Brain pericyte (primary cell): ENCODE measurements at places on chromosomes 13 and 19.

DNA sequence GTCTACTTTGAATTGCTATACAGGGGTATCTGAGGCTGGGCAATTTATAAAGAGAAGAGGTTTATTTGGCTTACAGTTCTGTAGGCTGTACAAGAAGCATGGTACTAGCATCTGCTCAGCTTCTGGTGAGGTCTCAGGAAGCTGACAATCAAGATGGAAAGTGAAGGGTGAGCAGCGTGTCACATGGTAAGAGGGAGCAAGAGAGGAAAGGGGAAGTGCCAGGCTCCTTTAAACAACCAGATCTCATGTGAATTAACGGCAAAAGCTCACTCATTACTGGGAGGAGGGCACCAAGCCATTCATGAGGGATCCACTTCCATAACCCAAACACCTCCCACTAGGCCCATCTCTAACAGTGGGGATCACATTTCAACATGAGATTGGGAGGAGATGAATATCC, 222.4 kb downstream of the TDRD3 start:
- no peak for DNase-seq

GRCh38 chr13:47671776-47672175, 329.3 kb downstream of the SUCLA2 start:
- DNase-seq, result no peak

DNA sequence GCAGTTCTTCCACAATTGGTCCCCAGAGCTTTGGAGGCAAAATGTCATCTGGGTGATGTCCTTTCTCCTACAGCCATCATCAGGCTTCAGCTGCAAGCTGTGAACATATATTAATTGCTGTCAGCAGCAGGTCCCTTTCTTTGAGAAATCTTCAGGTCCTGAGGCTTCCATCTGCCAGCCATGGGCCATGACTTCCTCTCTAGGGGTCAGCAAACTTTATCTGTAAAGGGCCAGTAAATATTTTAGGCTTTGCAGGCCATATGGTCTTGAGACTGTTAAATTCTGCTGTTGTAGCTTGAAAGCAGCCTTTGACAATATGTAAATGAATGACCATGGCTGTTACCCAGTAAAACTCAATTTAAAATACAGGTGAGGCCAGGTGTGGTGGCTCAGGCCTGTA, 27.1 kb downstream of the SERP2 start:
- no peak for DNase-seq

- no peak for DNase-seq
Observed at GRCh38 chr19:58400316-58400915, 5.0 kb downstream of the RNF225 start.

DNA sequence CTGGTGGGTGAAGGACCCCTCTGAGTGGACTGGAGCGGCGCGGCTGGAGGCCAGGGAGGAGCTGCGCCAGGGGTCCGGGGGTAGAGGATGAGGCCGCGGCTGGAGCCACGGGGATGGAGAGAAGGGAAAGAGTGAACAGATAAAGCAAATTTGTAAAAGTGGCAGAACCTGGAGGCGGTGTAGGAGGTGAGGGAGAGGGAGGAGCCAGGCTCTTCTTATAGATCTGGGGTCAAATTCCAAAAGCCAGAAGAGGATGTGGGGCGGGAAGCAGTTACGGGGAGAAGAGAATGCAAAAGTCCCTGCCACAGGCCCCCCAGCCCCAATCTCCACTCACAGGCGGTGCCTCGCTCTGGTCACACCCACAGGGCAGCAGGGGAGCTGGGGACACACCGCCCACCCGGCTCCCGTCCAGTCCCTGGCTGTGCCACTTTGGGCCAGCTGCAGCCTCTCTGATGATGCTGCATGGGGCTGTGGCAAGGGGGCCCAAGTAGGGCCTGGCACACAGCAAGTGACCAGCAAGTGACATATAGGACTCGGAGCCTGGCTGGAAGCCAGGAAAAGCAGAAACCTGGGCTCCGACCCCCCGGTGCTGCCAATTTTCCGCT, 11.1 kb downstream of the LRRC4B start:
- no peak for DNase-seq

GRCh38 chr13:77040835-77041234, 13.9 kb upstream of the FBXL3 start:
- no peak for DNase-seq

- no peak for DNase-seq
Observed at GRCh38 chr19:17309965-17310461, 650 bp downstream of the DDA1 start.

DNA sequence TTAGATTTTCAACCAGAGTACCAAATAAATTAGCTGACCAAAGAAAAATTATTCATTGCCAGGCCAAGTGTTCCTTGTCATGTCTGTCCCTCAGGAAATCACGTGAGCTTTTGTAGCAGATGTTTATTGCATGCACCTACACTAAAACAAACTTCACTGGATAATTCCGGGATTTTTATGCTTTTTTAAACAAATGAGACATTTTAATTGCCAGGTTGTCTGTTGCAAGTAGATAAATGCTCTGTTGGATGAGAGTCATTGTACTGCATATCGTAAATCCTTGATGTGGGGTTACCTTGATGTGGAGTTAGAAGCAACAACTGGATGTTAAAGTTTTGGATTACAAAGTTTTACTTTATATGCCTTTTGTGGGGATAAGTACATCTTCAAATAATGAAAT, 1187.7 kb upstream of the PCDH9 start:
- DNase-seq, result no peak

DNA sequence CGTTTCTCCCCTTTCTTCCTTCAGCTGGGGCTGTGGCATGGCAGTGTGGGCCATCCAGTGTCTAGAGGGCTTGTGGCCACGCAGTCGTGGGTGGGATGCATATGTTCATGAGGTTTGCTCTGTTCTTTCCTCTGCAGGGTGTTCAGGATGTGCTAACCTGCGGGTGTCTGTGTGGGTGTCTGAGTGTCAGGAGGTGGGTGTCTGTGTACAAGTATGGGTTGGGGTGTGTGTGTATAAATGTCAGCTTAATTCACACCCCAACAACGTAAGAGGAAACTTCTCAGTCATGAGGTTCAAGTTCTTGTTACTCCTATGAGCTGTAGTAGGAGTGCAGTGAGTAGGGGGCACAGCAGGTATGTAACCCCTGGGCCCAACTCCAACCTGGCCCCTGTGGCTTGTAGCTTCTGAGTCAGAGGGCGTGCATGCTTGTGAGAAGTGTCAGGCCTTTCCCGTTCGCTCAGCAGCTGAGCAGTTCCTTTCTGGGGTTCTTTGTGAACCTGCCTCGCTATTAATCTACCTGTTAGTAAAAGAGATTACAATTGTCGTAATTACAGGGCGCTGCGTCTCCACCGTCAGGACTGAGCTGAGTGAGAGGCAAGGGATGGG, 49.1 kb downstream of the NFIX start:
- no peak for DNase-seq
